ENCODE measurements at places on chromosomes 3 and 15.

GRCh38 chr3:12237912-12238650 lies 50.8 kb upstream of the PPARG start:
- no peak for DNase-seq

DNA sequence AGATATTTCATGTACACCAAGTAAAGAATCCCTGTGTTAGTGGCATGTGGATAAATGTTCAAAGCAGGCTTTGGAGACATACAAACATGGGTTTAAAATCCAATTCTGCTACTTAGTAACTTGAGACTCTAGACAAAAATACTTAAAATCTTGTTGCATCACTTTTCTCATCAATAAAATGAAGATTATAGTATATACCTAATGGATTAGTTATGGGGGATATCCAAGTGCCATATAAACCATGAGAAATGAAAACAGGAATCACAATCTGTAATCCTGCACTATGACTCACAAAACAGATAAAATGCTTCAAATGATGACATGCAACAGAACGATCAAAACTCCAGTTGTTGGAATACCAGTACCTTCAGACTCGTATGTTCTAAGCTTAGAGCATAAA lies 496.0 kb upstream of the RGMA start:
- no peak for DNase-seq

DNA sequence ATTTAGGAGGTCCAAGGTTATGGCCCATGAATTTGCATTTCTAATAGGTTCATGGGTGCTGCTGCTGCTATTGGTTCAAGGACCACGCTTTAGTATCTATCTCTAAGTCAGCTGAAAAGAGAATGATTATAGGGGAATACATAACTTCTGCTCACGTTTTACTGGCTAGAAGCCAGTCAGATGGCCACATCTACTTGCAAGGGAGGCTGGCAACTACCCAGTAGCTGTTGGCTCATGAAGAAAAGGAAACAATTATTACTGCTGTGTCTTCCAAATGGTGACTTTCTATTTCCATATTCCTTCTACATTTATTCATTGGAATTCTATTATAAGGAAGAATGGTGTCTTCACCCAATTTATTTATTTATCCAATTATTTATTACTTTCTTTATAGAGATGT lies 54.2 kb downstream of the SLC25A36 start:
- DNase-seq: no peak

GRCh38 chr3:116483135-116483534 lies 37.8 kb upstream of the LSAMP start:
- no peak for DNase-seq

- no peak for DNase-seq
Observed at GRCh38 chr3:129005526-129006303, 4.6 kb downstream of the EFCC1 start.

- no peak for DNase-seq
Observed at GRCh38 chr3:23240171-23240785, 37.2 kb downstream of the UBE2E2 start.

GRCh38 chr15:69604072-69604411 lies 151.4 kb downstream of the RPLP1 start:
- DNase-seq: no peak

Data from CD4-positive, alpha-beta T cell treated with Interferon alpha-2 for 1 hour (primary cell).